Left ventricle myocardium inferior (tissue), 1 donor: ENCODE measurements at places on chromosomes 6 and 20. TPM values are rescaled to one million over a fixed set of nuclear protein-coding genes. Genes with fewer than 3 reads are reported as not detected.

Gene PTCRA
- total RNA-seq: not detected

DNA sequence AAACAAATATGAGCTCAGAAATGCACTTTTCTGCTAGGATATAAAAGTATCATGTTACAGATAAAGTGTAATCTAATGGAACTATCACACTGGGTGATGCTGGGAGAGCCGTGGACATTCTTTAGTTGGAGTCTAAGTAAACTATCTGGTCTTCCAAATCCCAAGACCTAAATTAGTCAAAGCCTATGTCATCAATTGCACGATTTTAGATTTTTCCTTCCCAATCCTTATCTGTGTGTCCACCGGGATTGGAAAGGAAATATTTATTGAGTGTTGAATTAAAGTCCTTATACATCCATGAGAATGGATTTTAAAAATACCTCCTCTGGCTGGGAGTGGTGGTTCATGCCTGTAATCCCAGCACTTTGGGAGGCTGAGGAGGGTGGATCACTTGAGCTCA, 19.6 kb upstream of the MRAP2 start:
- H3K27me3 ChIP-seq: peaks cover 13% of the 10 kb centered on the region
- no peak overlapping the region for H3K27ac ChIP-seq
- H3K36me3 ChIP-seq: no peaks in the 10 kb centered on the region
- no peak for DNase-seq

- H3K27me3 ChIP-seq: peaks cover 23% of the 10 kb centered on the region
- H3K36me3 ChIP-seq: peaks cover 10% of the 10 kb centered on the region
- H3K4me1 ChIP-seq: no peaks in the 10 kb centered on the region
Measured at GRCh38 chr20:45320948-45321595, 13.0 kb upstream of the MATN4 start.

Gene PRDM13
- total RNA-seq: not detected

- no peak overlapping the region for H3K27ac ChIP-seq
- H3K4me1 ChIP-seq: no peaks in the 10 kb centered on the region
- DNase-seq: no peak
- no peak overlapping the region for H3K4me3 ChIP-seq
- no peaks in the 10 kb centered on the region for H3K36me3 ChIP-seq
- no peaks in the 10 kb centered on the region for H3K27me3 ChIP-seq
Measured at GRCh38 chr6:1995636-1996035, 249.8 kb downstream of the GMDS start.

GRCh38 chr6:130670142-130670541, 157.1 kb upstream of the SMLR1 start:
- no peaks in the 10 kb centered on the region for H3K27me3 ChIP-seq
- no peak overlapping the region for H3K27ac ChIP-seq
- no peak overlapping the region for H3K4me3 ChIP-seq
- no peak for DNase-seq
- H3K36me3 ChIP-seq: no peaks in the 10 kb centered on the region

DNA sequence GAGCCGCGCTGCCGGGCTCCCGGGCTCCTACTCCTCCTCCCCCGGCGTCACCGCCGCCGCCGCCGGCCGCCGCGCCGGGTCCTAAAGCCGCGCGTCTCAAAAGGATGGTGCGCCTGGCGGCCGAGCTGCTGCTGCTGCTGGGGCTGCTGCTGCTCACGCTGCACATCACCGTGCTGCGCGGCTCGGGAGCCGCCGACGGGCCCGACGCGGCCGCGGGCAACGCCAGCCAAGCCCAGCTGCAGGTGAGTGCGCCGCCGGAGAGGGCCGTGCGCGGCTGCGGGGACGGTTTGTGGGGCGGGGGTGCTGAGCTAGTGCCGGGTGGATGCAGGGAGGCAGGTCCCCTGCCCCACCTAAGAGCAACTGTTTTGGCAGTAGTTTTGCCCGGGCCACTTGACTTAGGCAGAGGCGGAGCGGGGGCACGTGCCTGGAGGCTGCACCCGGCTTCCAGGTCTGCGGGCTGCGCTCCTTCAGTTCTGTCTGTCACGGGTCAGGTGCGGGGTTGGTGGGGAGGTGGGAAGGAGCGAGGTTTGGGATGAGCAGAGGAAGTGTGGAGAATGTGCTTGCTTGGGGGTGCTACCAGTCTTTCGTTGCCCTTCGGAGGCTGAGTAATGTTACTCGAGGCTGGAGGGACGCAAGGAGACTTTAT, 722 bp downstream of the ISM1 start:
- peaks cover 40% of the 10 kb centered on the region for H3K4me1 ChIP-seq
- H3K27ac ChIP-seq: peak overlapping the region; percentile 77
- peak; percentile 40 for DNase-seq
- H3K27me3 ChIP-seq: peaks cover 78% of the 10 kb centered on the region
- H3K4me3 ChIP-seq: peak overlapping the region; percentile 71

Gene DACT2
- total RNA-seq: 2.3 TPM

Gene NR2E1
- not detected for total RNA-seq

Gene TNNC2
- total RNA-seq: 0.33 TPM

Gene NKAIN4
- total RNA-seq: not detected

Gene HLA-DRB5
- total RNA-seq: 14.3 TPM

- H3K36me3 ChIP-seq: no peaks in the 10 kb centered on the region
- H3K4me3 ChIP-seq: no peak overlapping the region
- DNase-seq: no peak
- H3K27me3 ChIP-seq: no peaks in the 10 kb centered on the region
- no peaks in the 10 kb centered on the region for H3K4me1 ChIP-seq
Measured at GRCh38 chr20:36126836-36127527, 27.6 kb upstream of the EPB41L1 start.

Gene SCRT2
- not detected for total RNA-seq

DNA sequence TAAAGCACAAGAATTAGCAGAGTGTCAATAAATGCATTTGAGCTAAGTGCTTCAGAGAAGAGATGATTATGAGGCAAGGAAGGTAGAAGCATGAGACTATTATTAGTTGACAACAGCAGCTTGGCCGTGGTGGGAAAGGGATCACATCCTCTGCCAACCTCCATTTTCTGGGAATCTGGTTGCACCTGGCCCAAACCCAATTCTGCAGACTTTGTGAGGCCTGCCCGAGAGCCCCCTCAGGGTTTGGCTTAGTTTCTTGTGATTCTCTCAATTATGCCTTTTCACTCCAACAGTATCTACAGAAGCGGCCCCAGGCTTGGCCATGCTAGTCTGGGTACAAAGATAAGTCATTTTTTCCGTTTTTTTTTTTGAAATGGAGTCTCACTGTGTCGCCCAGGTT, 111.0 kb upstream of the B3GAT2 start:
- no peaks in the 10 kb centered on the region for H3K27me3 ChIP-seq
- no peak for DNase-seq
- no peak overlapping the region for H3K27ac ChIP-seq
- H3K36me3 ChIP-seq: no peaks in the 10 kb centered on the region
- H3K4me1 ChIP-seq: no peaks in the 10 kb centered on the region

Gene PARD6B
- total RNA-seq: 3.4 TPM

- H3K27me3 ChIP-seq: no peaks in the 10 kb centered on the region
- H3K4me3 ChIP-seq: peak overlapping the region; percentile 16
- peaks cover 24% of the 10 kb centered on the region for H3K4me1 ChIP-seq
Measured at GRCh38 chr6:4358414-4359107, 223.2 kb upstream of the ECI2 start.

- H3K36me3 ChIP-seq: no peaks in the 10 kb centered on the region
- no peak for DNase-seq
- H3K4me1 ChIP-seq: peaks cover 24% of the 10 kb centered on the region
- H3K27ac ChIP-seq: no peak overlapping the region
Measured at GRCh38 chr20:20411836-20412235, 43.9 kb downstream of the INSM1 start.
